Memory B cell (primary cell): ENCODE measurements at places on chromosomes 5 and 9.

- DNase-seq: no peak
Measured at GRCh38 chr5:67249590-67249895, 52.9 kb upstream of the CD180 start.

DNA sequence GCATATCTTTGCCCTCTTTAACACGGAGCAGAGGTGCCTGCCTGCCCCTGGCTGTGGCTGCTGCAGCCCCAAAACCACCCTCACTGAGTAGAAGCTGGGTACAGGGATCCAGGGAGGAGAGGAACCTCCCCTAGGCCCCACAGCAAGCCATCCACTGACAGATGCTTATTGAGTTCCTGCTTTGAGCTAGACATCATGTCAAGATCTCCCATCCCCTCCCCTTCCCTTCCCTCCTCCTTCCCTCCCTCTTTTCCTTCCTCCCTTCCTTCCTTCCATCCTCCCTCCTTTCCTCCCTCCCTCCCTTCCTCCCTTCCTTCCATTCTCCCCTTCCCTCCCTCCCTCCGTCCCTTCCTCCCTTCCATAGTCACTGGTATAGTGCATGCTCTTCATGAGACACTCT, 29.3 kb downstream of the GOLGA2 start:
- no peak for DNase-seq

DNA sequence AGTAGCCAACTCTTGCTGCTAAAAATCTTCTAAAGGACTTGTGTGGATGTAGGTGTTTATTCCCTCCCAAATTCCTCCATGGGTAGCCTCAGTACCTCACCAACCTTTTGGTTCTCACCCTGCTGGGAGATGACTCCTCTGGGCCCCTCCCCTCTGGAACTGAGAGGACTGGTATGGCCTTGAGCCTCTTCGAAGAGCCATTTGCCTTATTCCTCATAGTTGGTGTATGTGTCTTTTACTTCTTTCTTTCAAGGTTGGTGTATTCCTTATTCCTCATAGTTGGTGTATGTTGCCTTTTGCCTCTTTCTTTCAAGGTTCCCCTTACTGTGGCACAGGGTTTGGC, 48.3 kb downstream of the GNAQ start:
- no peak for DNase-seq

DNA sequence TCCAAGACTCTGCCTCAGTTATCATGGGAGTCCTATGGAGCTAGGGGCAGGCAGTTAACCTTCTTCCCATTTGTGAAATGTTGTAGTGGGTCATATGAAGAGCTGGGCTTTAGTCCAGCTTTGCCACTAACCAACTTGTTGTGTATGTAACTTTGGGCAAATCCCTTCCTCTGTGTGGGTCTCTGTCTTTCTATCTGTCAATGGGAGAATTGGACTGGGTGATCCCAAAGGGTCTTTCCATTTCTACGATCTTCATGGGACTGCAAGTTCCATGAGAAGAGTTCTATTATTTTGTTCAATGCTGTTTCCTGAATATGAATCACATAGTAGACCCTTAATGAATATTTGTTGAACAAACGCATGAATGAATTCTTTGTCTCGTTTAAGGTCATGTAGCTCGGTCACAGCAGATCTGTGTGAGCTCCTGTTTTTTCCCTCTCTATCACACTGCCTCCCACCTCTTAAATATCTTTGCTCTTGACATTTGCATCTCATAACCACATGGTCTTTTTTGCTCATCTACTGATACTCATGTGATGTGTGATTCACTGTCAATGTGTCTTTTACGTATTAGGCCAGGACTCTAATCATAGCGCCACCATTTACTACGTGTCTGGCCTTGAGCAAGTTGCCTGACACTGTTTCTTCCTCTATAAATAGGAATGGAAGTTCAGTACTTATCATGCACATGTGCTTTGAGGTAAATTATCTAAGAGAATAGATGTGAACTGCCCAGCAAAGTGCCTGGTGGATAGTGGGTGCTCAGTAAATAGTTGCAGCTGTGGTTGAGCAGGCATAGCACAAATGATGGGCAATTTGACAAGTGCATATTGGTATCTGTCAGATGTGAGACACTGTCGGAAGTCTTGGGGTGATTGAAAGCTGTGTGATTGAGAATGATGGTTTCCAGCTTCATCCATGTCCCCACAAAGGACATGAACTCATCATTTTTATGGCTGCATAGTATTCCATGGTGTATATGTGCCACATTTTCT, 37.4 kb downstream of the PTTG1 start:
- DNase-seq: no peak
